ENCODE measurements at places on chromosomes 1 and 21. TPM values are rescaled to one million over a fixed set of nuclear protein-coding genes. Genes with fewer than 3 reads are reported as not detected.

- no peak for DNase-seq
Observed at GRCh38 chr1:208851366-208851765, 607.2 kb upstream of the PLXNA2 start.

- no peak for DNase-seq
Observed at GRCh38 chr1:173039626-173040025, 11.1 kb downstream of the TNFSF18 start.

GRCh38 chr1:96521994-96522760 is 199.4 kb upstream of the PTBP2 start:
- no peak for DNase-seq

- DNase-seq: no peak
Observed at GRCh38 chr1:53987880-53988279, 30.1 kb downstream of the LDLRAD1 start.

GRCh38 chr21:43992121-43992520 is 20.0 kb upstream of the TRAPPC10 start:
- DNase-seq: no peak

- DNase-seq: no peak
Observed at GRCh38 chr1:172488393-172488792, 44.5 kb upstream of the PIGC start.

- no peak for DNase-seq
Observed at GRCh38 chr1:107952989-107953388, 12.0 kb downstream of the VAV3 start.

DNA sequence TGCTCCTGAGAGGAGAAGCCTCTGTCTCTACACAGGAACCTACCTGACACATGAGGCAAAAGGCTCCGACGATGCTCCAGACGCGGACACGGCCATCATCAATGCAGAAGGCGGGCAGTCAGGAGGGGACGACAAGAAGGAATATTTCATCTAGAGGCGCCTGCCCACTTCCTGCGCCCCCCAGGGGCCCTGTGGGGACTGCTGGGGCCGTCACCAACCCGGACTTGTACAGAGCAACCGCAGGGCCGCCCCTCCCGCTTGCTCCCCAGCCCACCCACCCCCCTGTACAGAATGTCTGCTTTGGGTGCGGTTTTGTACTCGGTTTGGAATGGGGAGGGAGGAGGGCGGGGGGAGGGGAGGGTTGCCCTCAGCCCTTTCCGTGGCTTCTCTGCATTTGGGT is 3.9 kb upstream of the ACKR1 start:
- DNase-seq: no peak

DNA sequence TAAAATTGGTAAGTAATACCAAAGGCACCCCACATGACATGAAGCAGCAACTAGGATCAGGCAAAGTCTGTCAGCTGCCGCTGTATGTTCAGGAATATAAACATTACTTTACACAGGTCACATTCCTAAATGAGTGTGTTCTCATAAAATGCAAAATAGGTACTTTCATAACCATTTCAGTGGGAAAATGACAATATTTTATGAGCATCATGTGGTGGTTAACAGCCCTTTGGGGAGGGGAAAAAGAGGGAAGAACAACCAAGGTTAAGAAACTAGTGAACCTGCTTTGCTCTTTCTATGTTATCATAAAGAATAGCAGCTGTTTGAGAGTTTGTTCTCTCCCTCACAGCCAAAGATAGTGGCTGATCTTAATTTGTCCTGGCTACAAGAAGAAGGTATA is 105.4 kb upstream of the LBR start:
- no peak for DNase-seq

GRCh38 chr21:18164483-18164882 is 80.2 kb upstream of the CHODL start:
- DNase-seq: no peak

- DNase-seq: no peak
Observed at GRCh38 chr1:203763505-203763904, 1.5 kb upstream of the LAX1 start.

GRCh38 chr1:26616881-26617280 is 78.9 kb upstream of the ARID1A start:
- no peak for DNase-seq

GRCh38 chr1:172144445-172145061 is 275.9 kb upstream of the C1orf105 start:
- no peak for DNase-seq

GRCh38 chr1:213070406-213070805 is 19.4 kb downstream of the RPS6KC1 start:
- no peak for DNase-seq

DNA sequence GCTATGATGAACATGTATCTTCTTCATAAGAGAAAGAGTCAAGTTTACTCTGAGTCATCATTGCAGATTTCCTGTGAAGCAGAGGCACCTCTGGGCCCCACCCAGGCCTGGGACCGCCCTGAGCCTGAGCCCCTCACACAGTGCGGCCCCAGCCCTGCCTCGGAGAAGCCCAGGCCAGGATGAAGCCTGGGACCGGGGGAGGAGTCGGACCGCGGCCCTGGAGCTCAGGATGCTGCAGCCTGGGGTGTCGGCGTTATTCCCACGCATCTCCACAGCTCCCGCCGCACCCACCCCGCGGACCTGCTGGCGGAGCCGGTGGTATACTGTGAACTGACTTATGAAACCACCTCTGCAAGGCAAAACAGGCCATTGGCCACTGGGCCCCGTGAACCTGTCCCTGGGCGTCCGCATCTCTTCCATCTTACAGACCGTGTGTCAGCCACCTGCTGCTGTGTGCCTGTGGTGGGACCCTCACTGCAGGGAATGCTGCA is 2.4 kb upstream of the COL6A1 start:
- DNase-seq: no peak

DNA sequence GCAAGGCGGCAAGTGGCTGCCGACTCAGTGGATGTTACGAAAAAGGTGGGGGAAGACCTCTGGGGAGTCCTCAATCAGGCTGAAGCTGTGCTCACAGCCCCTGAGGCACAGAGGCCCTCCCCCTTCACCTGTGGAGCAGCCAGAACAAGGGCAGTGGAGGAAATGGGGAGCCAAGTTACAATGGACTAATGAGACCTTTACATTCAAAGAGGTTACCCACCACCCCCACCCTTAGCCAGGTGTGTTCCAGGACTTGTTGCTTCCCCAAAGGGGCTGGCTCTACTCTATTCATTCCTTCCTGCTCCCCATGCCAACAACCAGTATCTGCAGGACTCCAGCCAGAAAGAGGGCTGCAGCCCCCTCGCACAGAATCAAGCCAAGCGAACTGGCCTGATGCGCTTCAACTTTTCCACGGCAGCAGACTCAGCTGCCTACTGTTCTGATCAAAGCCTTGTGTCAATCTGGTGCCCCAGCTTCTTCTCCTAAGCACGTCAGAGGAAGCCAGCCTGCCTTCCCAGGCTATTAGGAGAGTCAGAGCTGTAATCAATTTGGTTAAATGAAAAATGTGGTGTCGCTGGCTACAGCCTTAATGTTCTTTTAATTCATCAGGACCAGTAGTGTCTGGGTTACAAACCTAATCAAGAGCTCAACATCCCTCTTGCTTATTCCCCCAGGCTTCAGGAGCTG is 1.8 kb upstream of the SYT2 start:
- DNase-seq: no peak

- DNase-seq: no peak
Observed at GRCh38 chr1:193281894-193282293, 95.5 kb upstream of the B3GALT2 start.

- no peak for DNase-seq
Observed at GRCh38 chr1:31507676-31508530, 68.4 kb upstream of the TINAGL1 start.

GRCh38 chr1:159851407-159851806 is 11.1 kb downstream of the VSIG8 start:
- no peak for DNase-seq

DNA sequence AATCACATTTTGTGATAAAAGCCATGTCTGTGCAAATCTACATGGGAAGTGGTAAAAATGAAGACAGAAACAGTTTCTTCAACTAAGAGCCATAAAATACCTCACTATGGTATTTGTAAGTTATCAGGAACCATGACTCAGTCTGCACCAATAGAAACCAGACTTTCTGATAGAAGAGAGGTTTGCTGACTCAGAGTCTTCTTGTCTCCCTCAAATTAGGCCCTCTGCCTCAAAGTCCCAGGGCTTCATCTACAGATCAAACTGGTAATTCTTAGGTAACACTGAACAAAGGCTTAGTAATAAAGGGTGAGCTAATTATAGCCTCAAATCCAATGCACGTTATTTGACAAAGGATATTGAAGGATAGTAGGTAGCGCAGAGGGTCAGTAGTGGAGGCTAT is 30.9 kb upstream of the SSX2IP start:
- DNase-seq: no peak

GRCh38 chr1:87305762-87306161 is 22.9 kb upstream of the LMO4 start:
- DNase-seq: no peak

DNA sequence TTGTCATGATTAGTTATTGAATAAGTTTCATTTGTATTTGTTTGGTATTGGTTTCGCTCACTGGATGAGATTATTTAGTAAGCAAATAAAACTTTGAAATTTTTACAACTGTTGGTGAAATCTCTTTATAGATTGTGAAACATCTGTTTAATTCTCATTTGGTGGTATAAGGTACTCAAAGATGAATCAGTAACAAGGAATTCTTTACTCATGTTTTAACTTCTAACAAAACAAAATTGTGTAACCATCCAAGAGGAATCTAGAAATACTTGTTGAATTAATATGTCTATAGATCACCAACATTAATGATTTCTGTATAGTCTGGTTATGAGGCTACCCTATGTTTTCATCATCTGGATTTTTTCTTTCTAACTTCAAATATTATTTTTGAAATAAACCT is 62.8 kb upstream of the USP25 start:
- DNase-seq: no peak

GRCh38 chr21:45910548-45911221 is 70.9 kb upstream of the COL6A1 start:
- peak; percentile 62 for DNase-seq

DNA sequence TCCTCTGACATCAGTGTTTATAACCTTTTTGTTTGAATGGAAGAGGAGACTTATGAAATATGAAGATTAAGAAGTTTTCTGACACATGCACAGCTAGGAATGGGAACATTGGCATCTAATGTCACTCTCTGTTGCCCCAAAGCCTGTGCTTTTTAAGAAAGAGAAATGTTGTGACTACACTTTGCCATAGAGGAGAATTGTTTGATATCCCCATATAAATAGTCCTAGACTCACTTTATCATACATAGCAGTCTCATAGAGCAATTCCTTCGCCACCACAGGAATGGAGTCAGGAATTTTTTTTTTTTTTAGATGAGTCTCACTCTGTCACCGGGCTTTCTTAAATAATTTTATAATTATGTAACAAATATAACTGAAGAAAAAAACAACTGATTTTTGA is 1.5 kb downstream of the KRTAP21-3 start:
- no peak for DNase-seq

DNA sequence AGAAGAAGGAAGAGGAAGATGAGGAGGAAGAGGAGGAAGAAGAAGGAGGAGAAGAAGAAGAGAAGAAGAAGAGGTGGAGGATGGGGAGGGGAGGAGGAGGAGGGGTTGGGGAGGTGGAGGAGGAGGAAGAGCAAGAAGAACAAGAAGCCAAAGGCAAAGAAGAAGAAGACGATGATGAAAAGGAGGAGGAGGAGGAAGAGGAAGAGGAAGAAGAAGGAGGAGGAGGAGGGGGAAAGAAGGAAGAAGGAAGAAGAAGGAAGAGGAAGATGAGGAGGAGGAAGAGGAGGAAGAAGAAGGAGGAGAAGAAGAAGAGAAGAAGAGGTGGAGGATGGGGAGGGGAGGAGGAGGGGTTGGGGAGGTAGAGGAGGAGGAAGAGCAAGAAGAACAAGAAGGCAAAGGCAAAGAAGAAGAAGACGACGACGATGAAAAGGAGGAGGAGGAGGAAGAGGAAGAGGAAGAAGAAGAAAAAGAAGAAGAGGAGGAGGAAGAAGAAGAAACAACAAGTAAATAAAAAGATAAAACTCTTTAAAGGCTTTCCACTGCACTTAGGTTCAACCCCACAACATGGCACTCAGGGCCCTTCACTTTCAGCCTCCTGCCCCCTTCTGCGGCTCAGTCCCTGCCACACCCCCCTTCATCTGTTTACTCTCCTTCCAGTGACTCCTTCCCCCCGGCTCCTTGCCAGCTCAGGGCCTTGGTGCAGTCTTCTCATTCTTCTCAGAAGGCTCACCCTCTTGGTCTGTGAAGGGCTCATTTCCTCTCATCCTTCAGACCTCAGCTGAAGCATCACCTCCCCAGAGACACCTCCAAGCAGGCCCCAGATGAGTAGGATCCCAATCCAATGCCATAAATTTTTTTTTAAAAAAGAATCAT is 114.0 kb downstream of the KCNN3 start:
- no peak for DNase-seq

GRCh38 chr1:95553595-95553994 is 319.6 kb downstream of the RWDD3 start:
- DNase-seq: no peak

DNA sequence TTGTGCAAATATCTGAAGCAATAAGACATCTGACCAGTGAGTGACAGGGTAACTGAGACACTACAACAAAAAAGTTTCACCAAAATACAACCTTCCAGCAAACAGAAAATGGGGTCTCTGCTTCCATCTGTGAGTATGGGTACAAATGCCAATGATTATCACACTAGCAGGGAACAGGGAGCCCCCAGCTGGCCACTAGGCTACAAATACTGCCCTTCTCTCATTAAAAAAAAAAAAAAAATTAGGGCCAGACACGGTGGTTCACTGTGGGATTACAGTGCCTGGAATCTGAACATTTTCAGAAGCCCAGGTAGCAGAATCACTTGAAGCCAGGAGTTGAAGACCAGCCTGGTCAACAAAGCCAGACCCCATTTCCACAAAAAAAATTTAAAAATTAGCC is 48.4 kb upstream of the EDARADD start:
- no peak for DNase-seq

DNA sequence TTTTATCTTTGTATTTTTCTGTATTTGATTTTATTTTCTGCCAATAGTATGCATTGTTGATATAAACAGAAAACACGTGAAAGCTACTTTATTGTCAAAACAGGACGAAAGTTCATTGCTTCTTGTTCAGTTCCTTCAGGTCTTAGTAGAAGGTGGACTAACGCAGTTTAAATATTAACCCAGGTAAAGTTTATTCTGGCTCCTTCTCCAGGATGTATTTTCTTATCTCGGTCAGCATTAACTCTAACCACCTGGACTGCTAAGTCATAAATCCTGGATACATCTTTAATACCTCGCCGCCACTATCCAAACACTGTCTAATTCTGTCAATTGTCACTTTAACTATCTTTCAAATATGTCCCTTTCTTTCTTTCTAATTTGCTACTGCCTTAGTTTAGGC is 5.7 kb upstream of the SOAT1 start:
- no peak for DNase-seq

The LAMC2 gene
- 2.0 TPM for total RNA-seq

The OR6K3 gene
- total RNA-seq: not detected

The CFHR1 gene
- 0.41 TPM for total RNA-seq

The OR6Y1 gene
- not detected for total RNA-seq

The ADGRB2 gene
- 42.4 TPM for total RNA-seq

The CENPF gene
- total RNA-seq: 17.9 TPM

The ASTN1 gene
- total RNA-seq: 59.1 TPM

Data from frontal cortex (tissue), 4 donors.